ENCODE measurements at places on chromosomes 2 and 18.
A peak's percentile ranks its signal among the peaks of the same experiment; 100 is the strongest.

- no peak for DNase-seq
These were observed 44.5 kb downstream of the TMEM131 start for GRCh38 chr2:97951155-97951680.

DNA sequence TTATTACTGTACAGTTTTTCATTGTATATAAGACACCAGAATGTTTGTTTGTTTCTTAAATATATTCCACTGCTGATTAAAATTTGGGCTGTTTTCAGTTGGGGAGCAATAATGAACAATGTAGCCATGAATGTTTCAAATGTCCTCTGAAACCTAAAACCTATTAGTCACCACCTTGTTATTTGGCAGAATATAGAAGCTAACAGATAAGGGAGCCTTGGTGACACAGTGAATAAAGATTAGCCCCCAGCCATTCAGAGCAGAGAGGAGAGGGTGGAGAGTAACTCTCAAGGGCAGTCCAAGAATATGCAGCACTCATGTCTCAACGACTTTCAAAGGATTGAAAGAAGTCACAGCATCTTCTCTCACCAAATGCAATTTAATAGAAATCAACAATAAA is 43.1 kb upstream of the ATP8B1 start:
- no peak for DNase-seq

- no peak for DNase-seq
These were observed 35.0 kb upstream of the SCLY start for GRCh38 chr2:238025741-238026360.

GRCh38 chr2:207944979-207945600 is 80.2 kb downstream of the PLEKHM3 start:
- DNase-seq = no peak

DNA sequence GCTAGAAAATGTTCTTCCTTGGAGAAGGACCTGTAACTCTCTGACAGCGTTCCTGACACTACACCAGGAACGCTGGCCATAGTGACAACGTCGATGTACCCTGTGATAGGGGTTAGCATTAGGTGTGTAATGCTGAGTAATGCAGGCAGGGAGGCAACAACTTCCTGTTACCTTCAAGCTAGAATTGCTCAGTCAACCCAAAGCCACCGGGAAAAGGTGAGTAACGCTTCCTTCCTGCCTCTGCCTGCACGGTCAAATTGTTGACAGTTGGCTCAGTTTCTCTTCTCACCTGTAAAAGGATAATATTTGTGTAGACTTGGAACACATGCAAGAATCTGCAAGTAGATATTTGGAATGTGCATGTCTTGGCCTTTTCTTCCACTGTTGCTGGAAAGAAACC is 12.7 kb downstream of the FAM110C start:
- DNase-seq = peak; percentile 73

- no peak for DNase-seq
These were observed 3.4 kb upstream of the SPATS2L start for GRCh38 chr2:200302940-200303727.

- no peak for DNase-seq
These were observed 129.1 kb downstream of the RGPD3 start for GRCh38 chr2:106339132-106339531.

DNA sequence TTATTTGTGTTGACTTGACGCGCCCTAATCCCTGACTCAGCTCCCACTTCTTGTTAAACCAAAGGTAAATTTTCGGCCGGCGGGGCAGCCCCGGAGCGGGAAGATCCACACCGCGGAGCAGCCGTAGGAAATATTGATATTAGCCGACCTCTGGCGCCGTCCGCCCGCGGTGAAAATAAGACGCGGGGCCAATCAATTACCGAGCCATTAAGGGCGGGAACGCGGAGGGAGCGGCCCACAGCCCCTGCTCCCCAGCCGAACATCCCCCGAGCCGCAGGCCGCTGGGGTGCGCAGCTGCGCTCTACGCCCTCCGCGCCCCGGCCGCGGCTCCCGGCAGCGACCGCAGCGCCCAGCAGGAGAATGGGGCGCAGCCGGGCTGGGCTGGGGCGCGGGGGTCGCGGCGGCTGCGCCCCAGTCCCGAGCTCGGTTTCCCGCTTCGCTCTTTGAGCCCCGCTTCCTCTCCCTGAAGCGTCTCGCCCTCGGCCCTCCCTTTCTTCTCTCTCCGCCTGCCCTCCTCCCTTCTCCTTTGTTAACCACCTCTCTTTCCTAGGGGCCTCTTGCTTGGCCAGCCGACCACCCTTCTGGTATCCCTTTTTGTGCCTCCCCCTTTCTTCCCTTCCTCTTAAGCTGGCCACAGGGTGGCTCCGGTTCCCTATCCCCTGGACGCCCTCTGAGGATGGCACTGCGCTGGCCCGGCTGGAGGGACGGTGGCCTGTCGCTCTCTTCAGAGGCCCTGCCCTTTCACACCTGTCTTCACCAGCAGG is 40.9 kb downstream of the CELF4 start:
- no peak for DNase-seq

- DNase-seq = no peak
These were observed 38.8 kb downstream of the DYSF start for GRCh38 chr2:71492112-71492511.

DNA sequence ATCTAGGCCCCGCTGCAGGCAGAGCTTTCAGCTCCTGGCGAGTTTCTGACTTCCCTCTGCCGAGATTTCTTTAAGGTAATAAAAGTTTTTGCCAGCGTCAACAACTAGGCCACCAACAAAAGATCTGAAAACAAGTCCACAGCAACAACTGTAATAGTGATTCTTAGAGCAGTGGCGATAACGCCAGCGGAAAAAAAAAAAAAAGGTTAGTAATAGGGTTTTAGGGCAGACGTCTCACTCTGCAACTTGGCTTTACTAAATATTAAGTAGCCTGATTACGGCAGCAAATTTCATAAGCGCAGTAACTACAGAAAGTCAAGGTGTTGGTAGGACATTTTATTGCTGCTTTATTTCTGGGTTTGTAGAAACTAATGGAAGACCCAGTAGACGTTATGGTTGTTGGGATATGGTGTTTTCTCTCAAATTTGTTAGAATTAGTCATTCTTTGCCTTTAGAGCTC is 481 bp downstream of the SLC30A6 start:
- no peak for DNase-seq

GRCh38 chr2:108960006-108960405 is 29.0 kb downstream of the EDAR start:
- no peak for DNase-seq

DNA sequence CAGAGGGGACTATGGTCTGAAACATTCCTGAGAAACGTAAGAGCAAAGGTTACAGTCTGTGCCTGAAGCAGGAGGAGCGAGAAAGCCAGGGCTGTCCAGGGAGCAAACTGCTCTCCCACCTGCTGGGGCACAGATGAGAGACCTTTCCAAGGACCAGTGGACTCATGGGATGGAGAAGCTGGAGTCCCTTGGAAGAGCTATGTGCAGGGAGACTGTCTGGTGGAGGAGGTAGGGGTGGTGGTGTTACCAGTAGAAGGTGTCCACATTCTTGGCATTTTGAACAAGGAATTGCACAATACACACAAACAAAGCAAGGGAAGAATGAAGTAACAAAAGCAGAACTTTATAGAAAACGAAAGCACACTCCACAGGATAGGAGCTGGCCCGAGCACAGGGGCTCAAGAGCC is 97.9 kb upstream of the CYRIA start:
- DNase-seq = no peak

GRCh38 chr2:45765007-45765727 is 113.7 kb downstream of the PRKCE start:
- DNase-seq = no peak

DNA sequence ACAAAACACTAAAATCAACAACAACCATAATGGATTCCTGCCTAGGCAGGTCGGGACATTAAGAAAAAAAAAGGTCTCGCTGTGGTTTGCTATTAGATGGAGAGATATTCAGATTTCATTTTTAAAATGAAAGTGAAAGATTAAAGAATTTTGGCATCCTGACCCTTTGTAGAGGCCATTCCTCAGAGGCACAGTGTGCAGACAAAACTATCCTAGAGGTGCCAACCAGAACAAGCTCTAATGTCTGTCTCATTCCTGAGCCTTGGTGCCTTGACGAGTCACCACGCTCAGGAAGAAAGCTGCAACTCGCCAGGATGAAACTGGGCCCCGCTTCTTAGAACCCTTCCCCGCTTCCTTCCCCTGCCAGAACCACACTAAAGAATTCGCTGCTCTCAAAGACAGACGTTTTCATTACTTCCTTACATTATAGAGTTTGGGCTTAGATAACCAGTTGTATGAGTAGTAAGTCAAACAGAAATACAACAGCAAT is 156.0 kb downstream of the TGIF1 start:
- DNase-seq = no peak

DNA sequence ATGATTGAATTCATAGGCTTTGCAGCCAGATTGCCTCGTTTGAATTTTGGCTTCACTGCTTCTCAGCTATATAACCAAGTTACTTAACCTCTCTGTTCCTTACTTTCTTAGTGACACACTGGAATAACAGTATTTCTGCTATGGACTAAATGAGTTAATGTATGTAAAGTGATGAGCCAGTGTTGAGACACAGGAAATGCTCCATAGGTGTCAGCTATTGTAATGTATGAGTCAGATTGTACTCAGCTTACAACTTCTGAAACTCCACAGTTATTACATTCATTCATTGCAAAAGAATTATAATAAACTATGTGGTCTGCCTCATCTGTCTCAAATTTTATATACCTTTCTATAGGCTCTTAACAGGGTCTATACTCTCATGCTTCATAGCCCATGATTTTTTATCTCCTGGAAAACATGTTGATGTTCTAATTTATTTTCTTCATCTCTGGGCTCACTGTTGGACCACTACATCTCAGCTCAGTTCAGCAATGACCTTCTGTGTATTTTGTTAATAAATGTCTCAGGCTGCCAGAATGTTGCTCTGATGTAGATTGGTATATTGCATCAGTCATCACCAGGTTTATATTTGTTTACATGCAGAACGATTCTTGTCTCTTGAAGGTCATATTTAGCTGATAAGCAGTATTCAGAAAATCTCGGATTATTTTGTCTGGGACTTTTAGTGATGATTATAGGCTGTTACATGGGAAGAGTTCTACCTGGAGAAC is 76.2 kb downstream of the MAP3K20 start:
- no peak for DNase-seq

DNA sequence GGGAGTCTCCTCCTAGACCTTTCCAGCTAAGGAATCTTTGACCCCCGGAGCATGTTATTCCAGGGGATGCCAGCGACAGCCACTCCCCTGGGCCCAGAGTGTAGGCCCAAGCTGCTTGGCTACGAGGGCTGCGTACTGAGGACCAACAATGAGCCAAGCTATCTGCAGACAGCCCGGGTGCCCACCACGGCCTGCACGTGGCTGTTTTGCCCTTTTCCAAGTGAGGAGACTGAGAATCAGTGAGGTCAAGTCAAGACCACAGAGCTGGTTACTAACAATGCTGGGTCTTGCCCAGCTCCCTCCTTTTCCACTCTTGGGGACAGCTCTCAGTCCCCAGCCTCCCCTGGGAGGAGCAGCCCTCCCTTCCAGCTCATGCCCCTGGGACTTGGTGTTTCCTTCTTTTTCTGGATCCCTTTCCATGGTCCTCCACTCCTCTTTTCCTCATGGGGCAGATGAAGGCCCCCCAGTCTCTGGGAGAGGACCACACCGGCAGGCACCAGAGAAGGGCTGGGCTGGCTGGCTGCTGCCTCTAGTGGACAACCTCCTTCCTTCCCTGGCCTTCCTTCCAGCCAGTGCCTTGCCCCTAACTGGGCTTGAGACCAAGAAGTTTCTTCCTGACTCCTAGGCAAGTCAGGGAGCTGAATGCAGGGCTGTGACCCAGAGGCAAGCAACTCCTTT is 550 bp upstream of the MALL start:
- DNase-seq = no peak

DNA sequence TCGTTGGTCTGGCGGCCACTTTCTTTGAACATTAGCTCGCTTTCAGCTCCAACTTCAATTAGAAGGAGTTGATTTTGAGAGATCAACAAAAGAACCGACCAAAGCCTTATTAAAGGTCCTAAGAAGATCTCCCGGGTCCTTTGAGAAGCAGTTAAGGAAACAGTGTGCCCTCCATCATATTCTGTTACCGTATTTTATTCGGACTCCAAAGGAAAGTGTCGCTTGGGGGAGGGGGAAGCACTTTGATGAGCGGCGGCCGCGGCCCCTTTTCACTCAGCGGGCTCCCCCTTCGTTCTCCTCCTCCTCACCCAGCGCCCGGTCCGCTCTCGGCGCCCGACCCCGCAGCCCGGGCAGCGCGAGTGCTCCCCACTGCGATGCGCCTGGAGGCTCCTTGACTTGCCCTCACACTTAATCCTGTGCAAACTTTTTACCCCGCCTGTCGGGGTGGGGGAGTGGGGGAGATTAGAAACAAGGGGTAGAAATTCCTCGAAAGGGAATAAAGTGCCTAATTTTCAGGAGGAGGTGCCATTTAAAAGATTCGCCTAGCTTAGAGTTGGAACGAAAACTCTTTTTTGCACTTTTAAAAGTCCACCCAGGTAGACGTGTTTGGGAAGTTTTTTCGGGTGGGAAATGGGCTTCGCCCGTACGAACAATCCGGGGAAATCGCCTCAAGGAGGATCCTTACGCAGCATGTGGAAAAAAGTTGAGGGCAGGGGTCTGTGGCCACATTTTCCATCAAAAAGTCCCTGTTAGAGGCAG is 1.2 kb upstream of the OTX1 start:
- DNase-seq = no peak

DNA sequence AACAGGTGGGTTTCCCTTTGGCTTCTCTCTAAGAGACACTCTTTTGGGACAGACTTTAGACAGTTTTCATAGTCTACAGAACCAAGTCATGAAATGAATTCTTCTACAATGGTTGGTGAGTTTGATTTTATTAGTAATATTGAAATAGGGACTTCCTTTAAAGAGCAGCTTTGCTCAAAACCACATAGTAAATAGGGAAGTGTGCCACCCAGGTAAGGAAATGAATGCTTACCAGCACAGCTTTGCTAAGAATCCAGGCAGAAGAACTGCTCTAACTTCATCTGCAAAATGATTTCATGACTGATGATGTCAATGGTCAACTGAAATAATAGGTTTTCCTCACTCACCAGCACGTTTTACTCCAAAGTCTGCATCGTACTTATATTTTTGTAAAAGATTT is 89.2 kb downstream of the NYAP2 start:
- no peak for DNase-seq

All from stimulated activated CD4-positive, alpha-beta T cell treated with anti-CD3 and anti-CD28 coated beads, Interleukin-4, amount 100 ng/mL, for 4 hours (primary cell).